ENCODE measurements at places on chromosomes 3 and 15. TPM values are rescaled to one million over a fixed set of nuclear protein-coding genes. Genes with fewer than 3 reads are reported as not detected.

GOLGA6D gene
- 0.05 TPM for total RNA-seq

TSC22D2 gene
- 5.3 TPM for total RNA-seq

LRTM1 gene
- 0.47 TPM for total RNA-seq

GNAT1 gene
- total RNA-seq, result 0.05 TPM

SPINK8 gene
- total RNA-seq, result not detected

FHIT gene
- total RNA-seq, result 13.2 TPM

RBPMS2 gene
- 0.19 TPM for total RNA-seq

DISP2 gene
- 0.19 TPM for total RNA-seq

DNA sequence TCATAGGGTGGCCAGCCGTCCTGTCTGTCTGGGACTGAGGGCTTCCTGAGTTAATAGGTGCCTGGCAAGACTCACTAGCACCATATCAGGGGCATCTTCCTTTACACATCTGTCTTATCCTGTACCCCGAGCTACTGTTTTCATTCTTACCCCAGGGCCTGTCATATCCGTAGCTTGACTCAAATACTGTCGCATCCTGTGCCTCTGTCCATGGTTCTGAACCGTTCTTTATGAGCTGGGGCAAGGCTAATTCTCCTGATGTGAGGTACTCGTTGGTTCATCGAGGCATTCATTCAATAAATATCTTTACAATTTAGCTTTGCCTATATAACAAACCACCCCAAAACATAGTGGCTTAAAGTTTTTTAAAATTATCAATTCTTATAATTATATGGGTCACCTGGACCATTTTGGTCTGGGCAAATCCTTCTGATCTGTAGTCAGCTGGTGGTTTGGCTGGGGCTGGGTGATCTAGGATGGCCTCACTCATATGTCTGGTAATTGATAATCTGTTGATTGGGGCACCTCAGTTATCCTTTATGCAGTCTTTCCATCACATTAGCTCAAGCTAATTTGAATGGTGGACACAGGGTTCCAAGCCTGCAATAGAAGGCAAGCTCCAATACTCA is 121.2 kb downstream of the TLE3 start:
- peak; percentile 71 for DNase-seq

DNA sequence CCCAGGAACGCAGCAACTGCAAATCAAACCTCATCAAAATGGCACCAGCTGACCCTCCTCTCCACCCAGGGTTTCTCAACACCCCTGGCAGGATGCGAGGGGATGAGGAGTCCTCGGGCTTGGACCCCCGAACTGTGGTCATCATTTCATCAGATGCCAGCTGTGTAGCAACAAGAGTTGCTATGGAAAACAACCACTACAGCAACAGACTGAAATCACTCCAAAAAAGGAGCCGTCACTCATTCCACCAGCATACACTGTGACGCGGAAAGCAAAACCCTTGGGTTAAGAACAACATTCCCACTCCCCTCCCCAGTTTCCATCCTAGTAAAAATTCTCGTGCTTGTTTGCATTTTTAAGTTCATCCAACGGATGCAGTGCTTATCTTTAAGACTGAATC is 40.1 kb downstream of the VGLL4 start:
- no peak for DNase-seq

DNA sequence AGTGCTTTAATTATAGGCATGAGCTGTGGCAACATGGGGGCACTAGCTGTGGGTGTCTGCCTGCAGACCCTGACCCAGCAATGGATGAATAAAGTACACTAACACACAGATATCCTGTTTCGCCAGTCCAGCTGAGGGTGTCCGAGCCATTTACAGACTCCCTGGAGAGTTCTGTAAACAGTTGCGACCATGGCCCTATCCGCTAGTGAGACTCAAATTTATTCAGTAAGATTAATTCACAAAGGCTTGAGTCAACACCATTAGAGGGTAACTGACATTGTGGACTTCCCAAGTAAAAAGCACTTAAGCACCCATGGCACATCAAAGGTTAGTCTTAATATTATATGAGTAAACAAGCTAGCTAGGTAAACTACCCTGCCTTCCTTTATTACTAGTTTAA is 161.6 kb downstream of the TBL1XR1 start:
- no peak for DNase-seq

DNA sequence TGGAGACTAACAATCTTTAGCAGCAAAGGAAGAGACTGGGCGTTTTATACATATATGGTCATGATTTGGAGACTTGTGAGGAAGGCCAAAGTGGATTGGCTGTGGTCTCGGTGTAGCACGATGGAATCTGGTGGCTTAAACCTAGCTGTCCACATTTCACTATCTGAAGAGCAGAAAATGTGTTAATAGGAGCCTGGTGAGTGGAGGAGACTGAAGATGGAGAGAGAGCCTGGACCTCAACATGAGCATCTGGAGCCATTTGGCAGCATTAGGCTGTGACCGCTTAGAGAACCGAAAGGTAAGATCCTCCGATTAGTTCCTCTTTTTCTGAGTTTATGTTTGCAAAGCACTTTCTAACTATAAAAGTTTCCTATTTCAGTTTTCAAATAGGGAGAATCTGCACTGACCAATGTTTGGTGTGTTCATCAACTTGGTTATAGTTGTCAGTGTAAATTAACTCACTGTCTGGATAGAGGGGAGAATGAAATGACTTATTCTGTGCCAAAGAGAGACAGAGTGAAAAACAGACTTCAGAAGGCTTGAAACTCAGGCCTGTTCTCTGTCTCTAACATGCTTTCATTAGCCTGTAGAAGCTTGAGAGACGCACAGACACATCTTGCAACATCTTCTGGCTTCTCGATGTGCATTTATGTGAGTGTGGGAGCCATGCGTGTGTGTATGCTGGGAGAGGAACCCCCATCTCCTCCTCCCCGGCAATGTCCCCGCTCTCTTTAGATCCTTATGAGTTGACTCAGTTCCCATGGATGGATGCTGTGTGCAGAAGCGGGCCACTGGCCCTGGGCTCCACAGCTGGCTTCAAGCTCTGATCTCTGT is 244.7 kb upstream of the TBL1XR1 start:
- no peak for DNase-seq

DNA sequence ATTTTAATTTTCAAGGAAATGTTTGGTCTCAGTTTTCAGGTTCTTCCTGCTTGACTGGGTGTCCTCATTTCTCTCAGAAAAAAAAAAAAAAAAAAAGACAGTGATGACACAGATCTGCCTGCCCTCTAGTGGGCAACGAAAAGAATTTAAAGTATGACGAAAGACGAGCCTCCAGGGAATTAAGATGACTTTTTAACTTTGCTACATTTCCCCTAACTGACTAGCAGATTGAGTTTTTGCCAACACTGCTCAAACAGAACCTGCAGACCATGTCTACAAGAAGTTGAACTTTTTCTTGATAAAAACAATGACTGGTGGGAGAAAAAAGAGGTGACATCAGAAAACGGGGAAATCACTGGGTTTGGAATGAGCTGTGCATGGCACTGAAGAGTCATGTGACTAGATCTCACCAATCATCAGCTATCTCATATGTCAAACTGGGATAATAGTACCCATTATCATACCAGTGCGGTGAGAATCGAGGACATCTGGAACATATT is 40.8 kb downstream of the EOMES start:
- DNase-seq, result peak; percentile 57

DNA sequence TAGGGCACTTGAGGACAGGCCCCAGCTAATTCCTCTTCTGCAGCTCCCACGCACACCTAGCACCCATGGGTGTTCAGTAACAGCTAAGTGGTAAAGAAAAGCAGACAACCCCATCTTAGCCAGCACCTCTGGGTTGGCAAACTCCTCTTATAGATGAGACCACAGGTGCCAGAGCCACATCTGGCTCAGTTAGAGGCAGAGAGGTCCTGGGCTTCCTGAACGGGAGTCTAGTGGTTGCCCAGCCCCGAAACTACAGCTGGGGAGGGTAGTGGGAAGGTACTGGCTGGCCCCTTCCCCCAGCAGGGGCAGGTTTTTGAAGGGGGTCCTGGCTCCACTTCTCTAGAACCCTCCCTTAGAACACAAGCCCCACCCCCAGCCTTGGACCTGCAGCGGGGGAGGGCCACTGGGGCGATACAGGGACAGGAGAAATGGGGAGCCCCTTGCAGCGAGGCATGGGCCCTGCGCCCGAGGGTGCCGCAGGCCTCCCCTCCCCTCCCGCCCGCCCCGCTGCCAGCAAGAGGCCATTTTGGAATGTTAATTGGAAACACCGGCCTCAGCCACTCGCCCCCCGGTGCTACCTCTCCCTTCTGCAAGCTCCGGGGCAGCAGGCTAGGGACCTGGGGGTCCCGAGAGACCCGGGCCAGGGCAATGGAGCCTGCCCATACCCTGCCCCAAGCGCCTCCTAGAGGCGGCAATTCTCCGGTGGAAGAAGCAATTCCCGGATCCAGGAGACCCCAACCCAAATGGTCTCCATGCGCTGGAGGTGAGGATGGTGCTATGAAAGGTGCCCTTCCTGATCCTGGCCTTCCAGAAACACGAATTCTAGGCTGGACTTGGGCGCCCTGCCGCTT is 1.5 kb downstream of the DUSP7 start:
- DNase-seq, result no peak

- DNase-seq, result no peak
Observed at GRCh38 chr3:71785532-71786216, 726 bp upstream of the PROK2 start.

DNA sequence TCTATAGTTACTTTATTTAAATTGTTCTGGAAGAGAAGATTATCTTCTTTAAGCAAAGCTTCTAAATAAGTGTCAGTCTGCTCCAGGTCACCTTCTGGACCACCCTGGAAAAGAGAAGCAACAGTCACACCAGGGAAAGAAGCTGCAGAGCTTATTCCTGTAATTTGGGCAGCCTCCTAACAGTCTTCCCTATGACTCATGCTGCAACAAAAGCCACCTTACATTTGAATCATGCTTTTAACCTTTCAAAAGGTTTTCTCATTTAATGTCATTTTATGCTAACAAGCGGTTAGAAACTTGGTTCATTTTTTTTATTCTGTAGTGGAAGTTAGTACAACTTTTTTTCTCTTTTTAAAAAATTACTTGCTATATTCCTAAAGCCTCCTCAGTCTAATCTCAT is 5.3 kb upstream of the GUCA1C start:
- no peak for DNase-seq

DNA sequence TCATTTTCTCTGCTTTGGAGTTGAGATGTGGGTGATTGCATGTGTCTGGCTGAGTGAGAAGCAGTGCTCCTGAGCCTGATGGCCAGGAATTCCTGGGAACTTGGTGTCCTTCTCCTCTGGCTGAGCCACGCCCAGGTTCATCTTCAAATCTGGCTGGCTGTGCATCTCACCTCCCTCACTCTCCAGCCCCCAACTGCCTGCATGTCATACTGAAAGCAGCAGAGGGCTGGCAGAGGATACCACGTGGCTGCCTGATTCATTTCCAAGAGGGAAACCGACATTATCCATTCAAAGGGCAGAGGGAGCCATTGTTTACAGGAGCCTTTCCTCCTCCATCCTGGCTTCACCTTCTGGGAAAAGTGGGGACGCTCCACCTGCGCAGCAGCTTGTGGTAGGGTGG is 57.4 kb downstream of the ABHD5 start:
- no peak for DNase-seq

DNA sequence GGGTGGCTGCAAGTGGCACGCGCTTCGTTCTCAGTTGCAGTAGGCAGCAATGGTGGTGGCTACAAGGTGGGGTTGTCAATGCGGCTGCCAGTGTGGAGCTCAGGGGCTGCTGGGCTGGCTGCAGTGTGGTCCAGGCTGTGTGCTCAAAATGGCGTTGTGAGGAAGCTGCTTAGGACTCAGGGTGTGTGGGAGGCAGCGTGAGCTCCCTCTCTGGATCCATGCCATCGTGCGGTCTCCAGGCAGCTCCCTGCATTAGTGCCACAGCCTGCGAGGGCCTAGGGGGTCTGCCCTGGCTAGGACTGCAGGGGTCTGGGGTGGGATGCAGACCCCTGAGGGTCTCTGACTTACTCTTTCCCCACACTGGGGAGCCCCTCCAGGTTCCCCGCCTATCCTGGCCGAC is 397.2 kb downstream of the OCA2 start:
- no peak for DNase-seq

GRCh38 chr3:98039322-98040024 is 4.4 kb upstream of the GABRR3 start:
- DNase-seq, result peak; percentile 74

GRCh38 chr3:39212665-39213064 is 20.3 kb upstream of the XIRP1 start:
- DNase-seq, result no peak

GRCh38 chr3:111541391-111541790 is 606 bp upstream of the CD96 start:
- DNase-seq, result no peak

DNA sequence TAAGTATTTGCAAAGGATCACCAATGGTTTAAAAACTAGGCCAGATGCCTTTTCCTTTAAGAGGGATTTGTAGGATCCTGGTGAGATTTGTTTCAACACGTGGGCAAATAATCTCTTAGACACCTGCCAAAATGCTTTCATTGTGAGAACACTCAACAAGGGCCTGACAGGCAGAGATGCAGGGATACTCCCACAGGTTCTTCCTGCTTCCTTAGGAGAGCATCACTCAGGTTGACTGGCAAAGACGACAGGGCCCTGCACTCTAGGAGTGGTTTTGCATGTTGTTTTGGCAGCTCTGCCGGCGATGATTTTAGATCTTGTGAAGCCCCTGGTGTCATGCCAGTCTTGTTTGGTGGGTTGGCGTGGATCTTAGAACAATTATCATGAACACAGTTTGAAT is 184.5 kb downstream of the NR1D2 start:
- no peak for DNase-seq

- no peak for DNase-seq
Observed at GRCh38 chr3:63438826-63439371, 160.8 kb downstream of the SYNPR start.

DNA sequence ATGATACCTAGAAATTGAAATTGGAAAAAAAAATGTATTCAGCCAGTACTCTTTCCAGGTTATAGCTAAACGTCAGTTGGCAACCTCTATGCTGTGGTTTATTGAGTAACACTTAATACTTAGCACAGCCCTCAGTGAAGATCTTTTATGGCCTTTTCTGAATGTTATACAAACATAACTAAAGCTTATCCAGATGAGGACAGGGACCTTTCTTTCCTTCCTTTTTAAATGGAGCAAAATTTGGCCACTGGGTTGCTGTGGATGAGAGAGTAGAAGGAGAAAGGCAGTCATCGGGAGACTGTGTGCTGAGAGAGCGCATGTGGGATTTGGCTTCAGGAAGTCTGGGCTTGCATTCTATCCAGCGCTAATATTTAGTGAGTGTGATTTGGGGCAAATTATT is 36.1 kb downstream of the IGF1R start:
- no peak for DNase-seq

- DNase-seq, result no peak
Observed at GRCh38 chr3:136860541-136860940, 1.5 kb upstream of the NCK1 start.

DNA sequence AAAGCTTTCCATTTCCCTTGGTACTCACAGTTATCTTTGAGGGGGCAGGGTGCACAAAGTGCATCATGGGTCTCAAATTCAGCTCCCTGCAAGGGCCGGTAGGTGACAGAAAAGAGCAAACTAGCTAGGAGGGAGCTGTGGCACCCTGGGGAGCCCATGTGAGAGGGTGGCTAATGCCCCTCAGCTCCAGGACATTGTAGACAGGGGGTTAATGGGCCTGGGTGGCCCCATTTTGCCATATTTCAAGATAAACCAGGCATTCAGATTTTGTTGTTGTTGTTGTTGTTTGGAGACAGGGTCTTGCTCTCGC is 3.7 kb upstream of the SLC6A6 start:
- no peak for DNase-seq
